ENCODE measurements at places on chromosomes 2 and 18. TPM values are rescaled to one million over a fixed set of nuclear protein-coding genes. Genes with fewer than 3 reads are reported as not detected.

GRCh38 chr2:195477248-195477995 lies 179.6 kb upstream of the SLC39A10 start:
- no peak for DNase-seq

GRCh38 chr2:217103752-217104545 lies 244.1 kb upstream of the TNP1 start:
- DNase-seq, result no peak

GRCh38 chr18:48875942-48876511 lies 74.7 kb downstream of the SMAD7 start:
- no peak for DNase-seq

DNA sequence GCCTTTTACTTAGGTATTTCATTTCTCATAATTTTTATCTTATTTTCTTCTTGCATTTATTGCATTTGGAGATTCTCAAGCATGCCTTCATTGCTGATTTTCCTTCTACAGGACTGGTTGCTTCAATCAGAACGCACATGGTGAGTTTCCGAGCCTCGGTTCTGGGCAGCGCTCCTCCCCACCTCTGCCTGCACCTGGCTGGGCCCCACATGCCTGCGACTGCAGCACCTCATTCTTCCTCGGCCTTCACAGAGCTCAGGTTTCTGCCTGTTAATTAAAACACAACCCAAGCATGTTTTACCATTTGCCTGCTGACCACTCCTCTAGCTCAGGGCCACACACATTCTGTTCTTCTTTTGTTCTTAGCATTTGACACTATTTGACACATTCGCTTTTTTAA lies 398.8 kb downstream of the GALR1 start:
- DNase-seq, result no peak

The SRD5A2 gene
- total RNA-seq, result not detected

- peak; percentile 52 for DNase-seq
Measured at GRCh38 chr2:151827564-151828142, 568 bp downstream of the ARL5A start.

The STARD6 gene
- not detected for total RNA-seq

DNA sequence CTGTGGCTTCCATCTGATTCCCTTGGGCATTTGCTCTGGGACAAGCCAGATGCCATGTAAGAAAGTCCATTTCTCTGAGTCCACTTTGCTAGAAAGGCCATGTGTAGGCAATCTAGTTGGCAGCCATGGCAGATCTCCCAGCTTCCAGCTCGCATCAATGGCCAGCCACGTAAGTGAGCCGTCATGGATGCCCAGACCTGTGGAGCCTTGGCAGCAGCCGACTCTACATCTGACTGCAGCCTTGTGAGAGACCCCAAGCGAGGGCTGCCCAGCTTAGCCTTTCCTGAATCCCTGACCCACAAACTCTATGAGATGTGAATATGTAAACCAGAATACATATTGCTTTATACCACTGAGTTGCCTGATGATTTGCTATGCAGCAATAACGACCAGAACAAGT lies 533.5 kb downstream of the PARD3B start:
- no peak for DNase-seq

The POTEJ gene
- total RNA-seq, result 0.17 TPM

The TRAPPC12 gene
- 91.5 TPM for total RNA-seq

GRCh38 chr2:215442401-215442787 lies 6.5 kb upstream of the FN1 start:
- no peak for DNase-seq

DNA sequence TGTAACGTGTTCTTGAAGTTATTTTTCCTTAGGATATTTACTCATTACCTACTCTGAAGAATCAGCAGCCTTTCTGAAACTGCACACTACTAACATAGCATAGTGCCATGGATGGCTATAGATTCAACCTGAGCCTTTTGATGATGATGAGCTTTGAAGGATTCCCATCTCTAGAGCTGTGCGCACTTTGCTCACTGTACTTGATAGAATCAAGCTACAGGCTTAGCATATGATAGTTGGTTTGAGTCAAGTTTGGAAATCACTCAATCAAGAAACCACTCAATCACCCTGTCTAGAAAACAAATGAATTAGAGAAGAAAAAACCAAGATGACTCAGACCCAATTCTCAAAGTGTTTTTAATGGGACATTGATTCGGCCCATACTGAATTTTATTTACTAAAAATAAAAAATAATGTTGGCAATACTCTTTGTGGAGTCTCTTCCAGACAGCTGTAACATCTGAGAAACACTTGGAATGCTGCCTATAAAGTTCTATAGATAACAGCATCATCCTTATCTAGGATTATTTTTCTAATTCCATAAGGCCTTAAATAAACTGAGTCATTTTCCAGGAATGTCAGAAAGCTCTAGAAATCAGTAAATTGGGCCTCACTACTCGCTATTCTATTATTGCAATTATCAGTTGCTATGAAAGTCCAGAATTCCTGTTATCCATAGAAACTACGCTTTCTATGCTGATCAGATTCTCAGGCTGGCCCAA lies 259.0 kb upstream of the ERBB4 start:
- no peak for DNase-seq

DNA sequence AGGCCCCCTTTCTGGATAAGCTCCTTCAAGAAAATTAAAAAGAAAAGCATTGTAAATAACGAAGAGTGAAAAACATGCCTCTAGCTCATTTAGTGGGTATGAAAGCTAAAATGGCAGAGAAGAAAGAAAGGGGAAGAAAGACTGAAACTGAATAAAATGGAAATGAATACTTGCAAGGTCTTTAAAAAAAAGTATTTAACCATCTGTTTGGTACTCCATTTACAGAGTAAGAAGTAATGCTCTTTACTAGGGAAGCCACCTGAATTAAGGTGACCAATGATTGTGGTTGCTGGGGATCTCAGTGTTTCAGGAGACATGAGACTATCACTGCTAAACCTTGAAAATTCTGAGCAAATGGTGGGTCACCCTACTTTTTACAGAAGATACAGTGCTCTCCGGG lies 17.7 kb upstream of the ARL5A start:
- DNase-seq, result no peak

Data from colonic mucosa (tissue), 4 donors.